Renal cortical epithelial cell (primary cell): ENCODE measurements at places on chromosomes 6 and 20.

DNA sequence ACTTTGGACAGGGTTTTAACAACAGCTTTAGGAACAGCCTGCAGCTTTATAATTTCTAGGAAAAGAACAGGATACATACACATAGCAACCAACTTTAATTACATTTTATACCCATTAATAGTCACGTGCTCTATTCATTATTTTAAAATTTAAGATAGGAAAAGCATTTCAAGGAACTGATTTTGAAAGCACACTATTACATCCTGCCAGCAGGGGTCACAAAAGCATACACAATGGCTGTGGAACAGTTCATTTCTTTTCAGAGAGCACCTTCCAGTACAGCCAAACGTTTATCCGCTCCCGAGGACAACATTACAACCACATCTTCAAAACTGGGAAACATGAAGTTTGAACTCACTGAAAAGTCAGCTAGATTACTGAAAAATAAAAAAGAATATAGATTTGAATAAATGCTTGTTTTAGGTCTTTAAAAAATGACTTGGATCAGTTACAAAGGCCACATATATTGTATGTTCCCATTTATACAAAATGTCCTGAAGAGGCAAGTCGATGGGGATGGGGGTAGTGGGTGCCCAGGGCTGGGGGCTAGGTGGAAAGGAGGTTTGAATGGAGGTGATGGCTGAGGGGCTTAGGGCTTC is 104.6 kb upstream of the EXOC2 start:
- DNase-seq: peak; percentile 55

DNA sequence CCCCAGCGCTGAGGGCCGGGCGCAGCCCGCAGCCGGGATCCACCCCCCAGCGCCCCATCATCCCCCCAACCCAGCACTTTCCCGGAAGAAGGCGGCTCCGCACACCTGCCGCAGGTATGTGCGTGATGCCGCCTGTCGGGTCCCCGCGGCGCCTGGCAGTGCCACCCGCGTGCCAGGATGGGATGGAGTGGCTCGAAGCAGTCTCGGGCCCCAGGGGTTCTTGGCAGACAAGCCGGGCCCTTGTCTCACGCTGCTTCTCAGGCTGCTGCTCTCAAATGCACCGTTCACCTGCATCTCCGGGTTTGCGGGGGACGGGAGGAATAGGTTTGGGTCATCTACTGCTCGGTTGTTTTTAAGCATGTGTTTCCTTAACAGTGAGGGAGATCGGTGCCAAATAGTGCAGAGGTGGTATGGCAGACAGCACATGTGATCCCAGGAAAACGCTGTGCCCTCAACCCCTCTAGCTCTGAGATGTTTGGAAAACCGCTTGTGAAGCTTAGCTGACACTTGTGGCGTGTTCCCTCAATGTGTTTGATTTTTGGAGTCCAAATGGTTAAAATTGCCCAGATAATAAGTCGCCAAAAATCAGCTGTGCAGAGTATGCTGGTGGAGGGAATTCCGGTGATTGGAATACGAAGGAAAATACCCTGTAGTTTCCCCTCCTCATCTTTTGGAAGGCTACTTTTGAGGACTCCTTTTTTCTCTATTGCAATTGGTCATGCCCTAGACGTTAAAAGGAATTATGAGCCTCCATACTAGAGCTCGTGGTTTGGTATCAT is 926 bp downstream of the MYLIP start:
- no peak for DNase-seq

- DNase-seq: peak; percentile 50
Measured at GRCh38 chr6:133503336-133503729, 262.2 kb downstream of the EYA4 start.

GRCh38 chr20:57943291-57943690 is 233.5 kb upstream of the PMEPA1 start:
- no peak for DNase-seq

DNA sequence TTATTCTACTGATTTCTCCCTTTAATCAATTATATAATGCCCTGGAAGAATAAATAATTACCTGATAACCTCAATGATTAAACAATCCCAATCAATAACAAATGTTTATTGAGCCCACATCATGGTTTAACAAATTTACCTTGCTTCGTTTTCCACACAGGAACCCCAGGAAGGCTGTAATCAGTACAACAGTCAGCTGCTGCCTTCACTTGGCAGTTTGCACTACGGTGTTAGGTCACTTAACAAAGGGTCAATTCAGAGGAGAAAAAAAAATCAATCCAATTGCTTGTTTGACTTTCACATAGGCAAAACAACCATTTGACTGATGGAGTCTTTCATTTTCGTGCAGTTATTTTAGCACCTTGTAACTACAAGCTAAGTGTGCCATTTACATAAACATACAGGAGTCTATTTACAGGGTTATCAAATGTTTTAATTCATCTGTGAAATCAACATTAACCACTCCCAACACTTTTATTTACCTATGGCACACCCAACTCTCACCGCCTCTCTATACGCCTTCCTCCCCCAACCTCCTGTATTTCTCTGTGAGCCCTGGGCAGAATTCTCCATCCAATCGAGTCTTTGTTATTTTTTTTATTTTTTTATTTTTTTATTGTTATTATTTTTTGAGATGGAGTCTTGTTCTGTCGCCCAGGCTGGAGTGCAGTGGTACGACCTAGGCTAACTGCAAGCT is 140.4 kb upstream of the TAB2 start:
- DNase-seq: no peak

GRCh38 chr6:77446249-77446648 is 17.0 kb downstream of the HTR1B start:
- DNase-seq: no peak

- no peak for DNase-seq
Measured at GRCh38 chr6:107259951-107260350, 144.6 kb upstream of the BEND3 start.

- DNase-seq: no peak
Measured at GRCh38 chr20:37305839-37306238, 16.4 kb downstream of the MANBAL start.
